GM13976 (cell line): ENCODE measurements at places on chromosomes 4 and X.

- no peak for DNase-seq
Measured at GRCh38 chrX:48835524-48836329, at the start of gene PCSK1N. Gene PCSK1N, minus strand, starts transcription at chrX:48835610. Its CDS starts 78 bp downstream, at chrX:48835532.

GRCh38 chr4:184217634-184218033 lies at the start of gene ENPP6:
Gene ENPP6, minus strand, starts transcription at chr4:184217873. Its CDS starts 54 bp downstream, at chr4:184217819.
- no peak for DNase-seq

DNA sequence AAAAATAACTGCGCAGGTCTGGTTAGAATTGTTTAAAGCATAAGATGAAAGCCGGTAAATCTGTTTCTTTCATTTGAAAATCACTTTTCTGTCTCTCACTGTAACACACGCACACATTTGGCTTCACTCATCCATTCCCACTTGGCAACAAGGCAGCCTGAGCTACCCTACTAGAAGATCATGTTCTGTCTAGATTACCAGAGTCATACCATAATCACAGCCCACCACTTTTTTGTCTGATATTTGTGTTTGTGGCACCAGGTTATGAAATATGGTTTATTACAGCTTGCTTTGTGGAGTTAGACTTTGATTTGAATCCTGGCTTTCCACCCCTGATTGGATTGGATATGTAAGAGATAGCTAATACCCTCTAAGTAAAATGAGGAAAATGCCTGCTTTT lies 2.2 kb downstream of the USO1 start:
- DNase-seq: no peak

- DNase-seq: peak; percentile 58
Measured at GRCh38 chr4:84503495-84504437, 4.7 kb upstream of the NKX6-1 start.

DNA sequence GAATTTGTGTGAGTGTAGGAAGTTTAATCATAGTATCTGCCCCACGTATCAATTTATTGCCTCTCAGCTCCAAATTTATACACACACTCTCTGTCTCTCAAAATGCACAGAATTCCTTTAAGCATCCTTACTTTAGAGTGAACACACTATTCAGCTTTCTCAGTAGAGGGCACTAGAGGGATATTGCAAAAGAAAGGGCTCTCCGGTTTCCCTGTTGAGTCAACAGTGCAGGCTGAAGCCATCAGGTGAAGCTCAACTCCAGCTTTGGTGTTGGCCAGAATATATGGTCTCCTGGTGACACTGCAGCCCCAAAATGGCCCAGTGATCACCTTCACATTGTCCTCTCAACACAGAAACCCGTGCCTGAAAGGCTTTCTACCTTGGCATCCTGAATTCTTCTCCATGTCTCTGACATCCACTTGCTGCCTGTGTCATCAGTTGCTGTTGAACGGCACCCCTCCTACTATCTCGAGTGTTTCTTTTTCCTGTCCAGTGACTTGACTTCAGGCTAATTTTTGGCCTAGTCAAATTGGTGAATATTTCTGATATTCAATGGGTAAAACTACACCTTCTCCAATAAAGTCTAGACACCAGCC lies 670.5 kb downstream of the GABRG1 start:
- peak; percentile 34 for DNase-seq

GRCh38 chr4:149465955-149466354 lies 349.7 kb downstream of the IQCM start:
- DNase-seq: no peak

GRCh38 chr4:40870150-40870549 lies 120.4 kb downstream of the NSUN7 start:
- no peak for DNase-seq

GRCh38 chr4:67500373-67500772 lies 44.9 kb downstream of the CENPC start:
- no peak for DNase-seq

GRCh38 chrX:30786374-30786773 lies 102.7 kb downstream of the TAB3 start:
- no peak for DNase-seq

DNA sequence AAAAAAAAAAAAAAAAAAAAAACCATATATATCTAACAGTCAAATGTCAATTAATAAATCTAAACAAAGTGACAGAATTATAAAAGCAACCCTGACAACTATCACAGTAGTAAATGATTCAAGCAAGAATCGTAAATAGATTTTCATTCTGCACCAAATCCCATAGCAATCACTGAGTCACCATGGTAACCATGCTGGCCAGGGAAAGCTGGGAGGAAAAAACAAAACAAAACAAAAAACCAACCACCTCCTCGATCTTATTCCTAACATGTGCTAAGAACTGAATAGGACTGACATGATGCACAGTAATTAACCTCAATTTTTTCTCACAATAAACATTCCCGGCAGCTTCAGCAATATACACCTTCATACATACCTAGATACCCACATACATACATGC lies 30.6 kb upstream of the RAB40A start:
- no peak for DNase-seq

DNA sequence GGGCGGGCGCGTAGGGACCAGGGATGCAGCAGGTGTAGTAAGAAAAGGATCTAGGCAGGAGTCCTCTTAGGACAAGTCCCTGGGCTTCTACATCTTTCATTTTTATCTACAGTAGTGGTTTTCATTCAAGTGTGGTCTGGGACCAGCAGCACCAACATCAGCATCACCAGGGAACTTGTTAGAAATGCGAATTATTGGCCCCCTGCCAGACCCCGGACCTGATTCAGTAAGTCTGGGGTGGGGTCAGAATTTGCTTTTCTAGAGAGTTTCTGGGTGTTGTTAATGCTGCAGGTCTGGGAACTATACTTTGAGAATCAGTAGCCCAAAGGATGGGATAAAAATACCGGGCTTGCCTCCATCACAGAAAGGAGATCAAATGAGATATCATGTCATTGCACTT lies 1.3 kb upstream of the PCYT1B start:
- no peak for DNase-seq

GRCh38 chrX:77433001-77433400 lies 14.2 kb upstream of the FGF16 start:
- no peak for DNase-seq

DNA sequence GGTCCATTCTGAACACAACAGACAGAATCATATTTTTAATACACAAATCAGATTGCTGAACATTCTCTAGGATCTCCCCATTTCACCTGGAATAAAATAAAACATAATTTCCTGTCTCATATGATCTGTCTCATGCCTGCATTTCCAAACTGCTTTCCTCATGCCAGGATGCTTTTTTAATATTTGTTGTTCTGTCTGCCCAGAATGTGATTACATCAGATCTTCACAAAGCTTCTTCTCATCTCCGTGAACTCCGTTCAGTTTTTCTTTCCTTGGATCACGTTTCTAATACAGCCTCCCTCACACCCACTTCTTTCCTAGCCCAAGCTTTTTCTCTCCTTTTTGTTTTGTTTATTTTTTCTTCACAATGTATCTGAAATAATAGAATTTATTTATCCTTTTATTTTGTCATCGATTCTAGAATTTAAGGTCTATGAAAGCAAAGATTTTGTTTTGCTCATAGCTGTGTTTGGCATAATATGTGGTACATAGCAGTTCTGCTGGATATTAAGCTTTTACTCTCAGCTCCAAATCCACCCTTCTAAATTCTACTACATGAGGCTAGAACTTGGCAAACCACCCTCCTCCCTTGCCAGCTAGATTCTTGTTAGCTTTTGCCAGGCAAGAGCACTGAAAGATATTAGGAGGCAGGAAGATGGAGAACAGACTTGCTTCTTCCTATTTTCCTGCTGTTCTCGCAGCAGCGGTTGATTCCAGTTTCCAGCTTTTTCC lies 165.5 kb upstream of the SLIT2 start:
- no peak for DNase-seq
